ENCODE measurements at places on chromosomes 7 and 10. TPM values are rescaled to one million over a fixed set of nuclear protein-coding genes. Genes with fewer than 3 reads are reported as not detected.

The RTKN2 gene
- 2.1 TPM for total RNA-seq

The TBXAS1 gene
- total RNA-seq, result 0.65 TPM

The CAV1 gene
- total RNA-seq, result 374 TPM

The ANKRD61 gene
- not detected for total RNA-seq

The SDK1 gene
- total RNA-seq, result under 0.01 TPM

The TMEM225B gene
- 0.26 TPM for total RNA-seq

The PRLHR gene
- total RNA-seq, result not detected

The GHRHR gene
- total RNA-seq, result not detected

The SLC25A13 gene
- total RNA-seq, result 24.8 TPM

The SPDYE8 gene
- not detected for total RNA-seq

The NFE2L3 gene
- total RNA-seq, result 2.6 TPM

The OGDHL gene
- 0.54 TPM for total RNA-seq

The ACHE gene
- total RNA-seq, result not detected

The IDI2 gene
- not detected for total RNA-seq

The CREB5 gene
- total RNA-seq, result 111 TPM

The CDHR3 gene
- 7.8 TPM for total RNA-seq

The ADARB2 gene
- 0.86 TPM for total RNA-seq

The LRRTM3 gene
- total RNA-seq, result not detected

The ANKRD2 gene
- total RNA-seq, result 1.0 TPM

The OR13A1 gene
- total RNA-seq, result not detected

The TNRC18 gene
- total RNA-seq, result 64.2 TPM

The HERPUD2 gene
- 27.8 TPM for total RNA-seq

The UMAD1 gene
- total RNA-seq, result 19.6 TPM

The AKR1C1 gene
- total RNA-seq, result 264 TPM

The ADO gene
- 21.0 TPM for total RNA-seq

The MOGAT3 gene
- not detected for total RNA-seq

The SLC39A12 gene
- under 0.01 TPM for total RNA-seq

The GIMAP5 gene
- not detected for total RNA-seq

The TAS2R3 gene
- 2.9 TPM for total RNA-seq

The CCDC7 gene
- 24.8 TPM for total RNA-seq

The C7orf33 gene
- total RNA-seq, result not detected

The CALHM3 gene
- not detected for total RNA-seq

The CYP26C1 gene
- 0.26 TPM for total RNA-seq

The MYOZ1 gene
- total RNA-seq, result 0.26 TPM

The ERVW-1 gene
- total RNA-seq, result not detected

The FAM237B gene
- total RNA-seq, result not detected

The ANKRD7 gene
- total RNA-seq, result 2.8 TPM

The CFAP70 gene
- total RNA-seq, result 3.6 TPM

The ITIH5 gene
- total RNA-seq, result 14.4 TPM

The AGR3 gene
- total RNA-seq, result not detected

The SEMA3C gene
- 669 TPM for total RNA-seq

The C10orf143 gene
- total RNA-seq, result 2.5 TPM

The CALY gene
- not detected for total RNA-seq
